Pancreas (tissue), 10 donors: ENCODE measurements at places on chromosomes 7 and 10. TPM values are rescaled to one million over a fixed set of nuclear protein-coding genes. Genes with fewer than 3 reads are reported as not detected.

GRCh38 chr10:97428572-97428981 is 2.6 kb downstream of the PGAM1 start:
- H3K27me3 ChIP-seq, result no peaks in the 10 kb centered on the region
- no peak overlapping the region for H3K4me3 ChIP-seq
- H3K27ac ChIP-seq, result no peak overlapping the region
- H3K36me3 ChIP-seq, result peaks cover 6% of the 10 kb centered on the region
- H3K4me1 ChIP-seq, result peaks cover 8% of the 10 kb centered on the region

Gene KAZALD1
- 1.3 TPM for total RNA-seq

DNA sequence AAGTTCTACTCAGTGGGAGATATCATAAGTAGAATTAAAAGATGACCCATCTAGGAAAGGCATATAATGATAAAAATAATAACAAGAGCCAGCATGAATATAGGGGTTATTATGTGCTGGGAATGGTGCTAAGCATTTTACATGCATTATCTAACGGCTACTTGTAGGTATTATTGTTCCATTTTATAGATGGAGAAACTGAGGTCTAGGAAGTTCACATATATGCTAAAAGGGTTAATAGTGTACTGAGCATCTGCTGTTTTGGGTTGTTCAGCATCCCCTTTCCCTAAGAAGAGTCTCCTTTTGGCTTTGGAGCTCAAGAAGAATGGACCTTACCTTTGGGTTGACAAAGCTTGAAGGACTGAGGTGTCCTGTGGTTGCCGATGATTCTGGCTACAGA is 68.9 kb downstream of the XRCC2 start:
- H3K27me3 ChIP-seq, result no peaks in the 10 kb centered on the region
- no peak overlapping the region for H3K4me3 ChIP-seq

- H3K27me3 ChIP-seq, result no peaks in the 10 kb centered on the region
- peak; percentile 44 for DNase-seq
- no peak overlapping the region for H3K27ac ChIP-seq
- H3K36me3 ChIP-seq, result no peaks in the 10 kb centered on the region
- no peak overlapping the region for H3K4me3 ChIP-seq
These were observed 100.0 kb downstream of the INPP5A start for GRCh38 chr10:132637477-132638129.

DNA sequence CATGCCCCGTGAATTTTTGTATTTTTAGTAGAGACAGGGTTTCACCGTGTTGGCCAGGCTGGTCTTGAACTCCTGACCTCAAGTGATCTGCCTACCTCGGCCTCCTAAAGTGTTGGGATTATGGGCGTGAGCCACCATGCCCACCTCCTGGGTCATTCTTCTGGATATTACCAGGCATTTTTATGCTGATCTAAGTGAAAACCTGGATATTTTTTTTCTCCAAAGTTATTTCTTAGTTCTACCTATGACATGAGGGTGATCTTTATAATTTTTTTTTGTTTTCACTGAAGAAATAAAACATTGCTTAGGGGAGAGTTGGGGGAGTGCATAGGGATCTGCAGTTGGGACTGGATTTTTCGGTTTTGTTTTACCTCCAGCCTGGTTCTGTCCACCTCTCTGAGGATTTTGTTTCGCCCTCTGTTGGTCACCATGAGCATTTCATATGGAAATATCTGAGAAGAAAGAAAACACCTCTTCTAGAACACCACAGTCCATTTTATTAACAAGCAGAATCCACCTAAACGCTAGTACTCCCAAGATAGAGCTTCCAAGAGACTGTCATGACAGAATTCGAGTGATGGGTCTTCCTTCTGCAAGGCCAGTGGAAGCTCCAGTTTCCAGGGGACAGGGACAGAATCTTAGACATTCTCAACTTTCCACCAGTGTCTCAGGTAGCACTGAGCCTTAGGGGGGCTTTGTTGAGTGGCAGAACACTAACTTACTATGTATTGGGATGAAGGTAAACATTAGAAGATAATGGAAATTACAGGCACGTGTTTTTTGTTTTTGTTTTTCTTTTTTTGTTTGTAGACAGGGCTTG is 33.4 kb upstream of the AFAP1L2 start:
- no peaks in the 10 kb centered on the region for H3K4me1 ChIP-seq
- H3K36me3 ChIP-seq, result no peaks in the 10 kb centered on the region
- DNase-seq, result peak; percentile 16

Gene STAG3
- 0.52 TPM for total RNA-seq

GRCh38 chr10:1712314-1712713 is 25.0 kb downstream of the ADARB2 start:
- no peaks in the 10 kb centered on the region for H3K27me3 ChIP-seq
- no peak overlapping the region for H3K27ac ChIP-seq
- H3K4me3 ChIP-seq, result no peak overlapping the region
- H3K4me1 ChIP-seq, result no peaks in the 10 kb centered on the region
- DNase-seq, result no peak

GRCh38 chr10:74058071-74058470 is 60.2 kb downstream of the VCL start:
- H3K4me1 ChIP-seq, result peaks cover 27% of the 10 kb centered on the region
- no peak overlapping the region for H3K27ac ChIP-seq
- H3K36me3 ChIP-seq, result no peaks in the 10 kb centered on the region
- no peaks in the 10 kb centered on the region for H3K27me3 ChIP-seq
- H3K4me3 ChIP-seq, result no peak overlapping the region

DNA sequence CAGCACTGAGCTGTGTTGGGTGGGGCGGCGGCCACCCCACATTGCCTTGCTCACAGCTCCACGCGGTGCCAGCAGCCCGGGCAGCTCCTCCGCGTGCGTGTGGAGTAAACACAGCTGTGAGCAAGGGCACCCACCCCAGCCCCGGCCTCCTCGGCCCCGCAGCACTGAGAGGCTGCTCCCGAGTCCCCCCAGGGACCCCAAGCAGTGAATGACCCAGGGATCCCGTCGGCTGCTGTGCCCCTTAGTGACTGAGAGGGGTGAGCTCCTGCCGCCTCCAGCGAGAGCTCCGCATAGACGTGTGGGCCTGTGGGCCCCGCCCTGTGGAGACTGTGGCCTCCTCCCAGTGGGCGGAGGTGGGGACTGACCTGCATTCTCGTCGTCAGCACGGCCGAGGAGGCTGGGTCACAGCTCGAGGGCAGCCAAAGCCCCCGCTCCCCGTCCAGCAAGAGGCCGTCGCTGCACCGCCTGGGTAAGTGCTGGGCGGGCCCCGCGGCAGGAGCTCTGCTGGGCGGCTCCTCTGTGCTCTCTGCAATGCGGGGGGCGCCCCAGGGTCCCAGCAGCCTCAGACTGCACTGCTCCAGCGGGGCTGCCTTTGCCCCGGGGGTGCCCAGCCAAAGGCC is 29.9 kb upstream of the UTF1 start:
- H3K27me3 ChIP-seq, result no peaks in the 10 kb centered on the region
- H3K4me3 ChIP-seq, result no peak overlapping the region
- no peaks in the 10 kb centered on the region for H3K36me3 ChIP-seq
- H3K27ac ChIP-seq, result no peak overlapping the region
- no peak for DNase-seq

DNA sequence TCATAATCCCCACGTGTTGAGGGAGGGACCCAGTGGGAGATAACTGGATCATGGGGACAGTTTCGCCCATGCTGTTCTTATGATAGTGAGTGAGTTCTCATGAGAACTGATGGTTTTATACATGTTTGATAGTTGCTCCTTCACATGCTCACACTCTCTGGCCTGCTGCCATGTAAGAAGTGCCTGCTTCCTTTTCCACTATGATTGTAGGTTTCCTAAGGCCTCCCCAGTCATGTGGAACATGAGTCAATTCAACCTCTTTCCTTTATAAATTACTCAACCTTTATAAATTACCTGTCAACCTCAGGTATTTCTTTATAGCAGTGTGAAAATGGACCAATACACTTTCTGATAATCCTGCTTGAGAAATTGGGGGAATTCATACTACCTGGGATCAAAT is 80.2 kb downstream of the ZNF37A start:
- no peaks in the 10 kb centered on the region for H3K27me3 ChIP-seq
- H3K4me1 ChIP-seq, result no peaks in the 10 kb centered on the region
- no peak overlapping the region for H3K4me3 ChIP-seq
- no peaks in the 10 kb centered on the region for H3K36me3 ChIP-seq
- DNase-seq, result no peak
- no peak overlapping the region for H3K27ac ChIP-seq

DNA sequence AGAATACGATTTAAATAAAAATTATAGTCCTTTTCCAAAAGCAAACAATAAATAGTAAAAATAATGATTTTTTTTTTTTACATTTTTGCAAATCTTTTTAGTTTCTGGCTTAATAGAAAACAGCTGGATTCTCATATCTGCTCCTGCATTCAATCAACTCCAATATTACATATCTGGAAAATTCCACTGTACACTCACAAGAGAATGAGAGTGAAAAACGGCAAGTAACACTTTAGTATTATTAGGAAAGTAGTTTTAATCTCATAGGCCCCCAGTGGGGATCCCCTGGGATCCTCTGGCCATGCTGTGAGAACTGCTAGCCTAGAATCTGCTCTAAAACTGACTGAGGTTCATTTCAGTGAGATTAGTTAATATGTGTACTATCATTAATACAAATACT is 128.6 kb upstream of the LRRN3 start:
- H3K4me3 ChIP-seq, result no peak overlapping the region
- H3K4me1 ChIP-seq, result no peaks in the 10 kb centered on the region
- no peak overlapping the region for H3K27ac ChIP-seq
- H3K36me3 ChIP-seq, result no peaks in the 10 kb centered on the region
- no peak for DNase-seq
